Activated naive CD4-positive, alpha-beta T cell treated with anti-CD3 and anti-CD28 coated beads, Interleukin-2, amount 50 U/mL, for 72 hours (primary cell): ENCODE measurements at places on chromosomes 12 and 14.
A peak's percentile ranks its signal among the peaks of the same experiment; 100 is the strongest.

GRCh38 chr12:132444957-132445883 is 44.7 kb upstream of the FBRSL1 start:
- DNase-seq: peak; percentile 72

DNA sequence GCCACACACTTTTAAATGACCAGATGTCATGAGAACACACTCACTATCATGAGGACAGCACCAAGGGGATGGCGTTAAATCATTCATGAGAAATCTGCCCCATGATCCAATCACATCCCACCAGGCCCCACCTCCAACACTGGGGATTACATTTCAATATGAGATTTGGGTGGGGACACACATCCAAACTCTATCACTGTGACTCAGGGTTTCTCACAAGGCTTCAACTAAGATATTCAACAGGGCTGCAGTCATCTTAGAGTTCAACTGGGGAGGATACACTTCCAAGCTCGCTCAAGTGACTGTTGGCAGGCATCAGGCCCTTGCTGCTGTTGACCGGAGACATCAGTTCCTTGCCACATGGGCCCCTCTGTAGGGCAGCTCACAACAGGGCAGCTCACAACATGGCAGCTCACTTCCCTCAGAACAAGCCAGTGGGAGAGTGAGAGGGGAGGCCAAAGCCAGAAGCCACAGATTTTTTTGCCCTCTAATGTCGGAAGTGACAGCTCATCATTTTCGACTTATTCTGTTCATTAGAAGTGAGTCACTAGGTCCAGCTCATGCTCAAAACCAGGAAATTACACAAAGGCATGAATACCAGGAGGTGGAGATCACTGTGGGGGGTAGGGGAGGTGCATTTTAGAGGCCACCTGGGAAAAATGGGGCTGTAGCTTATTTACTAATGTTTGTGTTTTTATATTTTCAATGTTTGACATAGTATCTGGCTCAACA is 50.8 kb upstream of the PTHLH start:
- DNase-seq: no peak

DNA sequence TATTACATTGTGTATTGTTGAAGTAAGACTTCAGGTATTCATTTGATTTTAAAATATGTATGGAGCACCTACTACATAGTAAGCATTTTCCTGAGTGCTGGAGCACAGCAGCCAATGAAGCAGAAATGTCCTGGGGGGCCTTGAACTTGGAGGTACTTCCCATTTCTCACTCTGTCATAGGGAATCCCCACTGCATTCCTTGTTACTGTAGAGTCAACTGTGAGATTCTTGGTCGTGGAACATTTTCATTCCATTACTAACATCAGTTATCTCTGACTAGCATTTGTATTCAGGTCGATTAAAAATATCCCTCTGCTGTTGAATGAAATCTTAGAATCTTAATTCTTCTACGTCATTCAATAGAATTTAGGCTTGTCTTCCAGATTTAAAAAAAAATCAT is 66.7 kb downstream of the PDE3A start:
- DNase-seq: no peak

- DNase-seq: no peak
Measured at GRCh38 chr14:98371141-98371540, 900.9 kb downstream of the BCL11B start.

DNA sequence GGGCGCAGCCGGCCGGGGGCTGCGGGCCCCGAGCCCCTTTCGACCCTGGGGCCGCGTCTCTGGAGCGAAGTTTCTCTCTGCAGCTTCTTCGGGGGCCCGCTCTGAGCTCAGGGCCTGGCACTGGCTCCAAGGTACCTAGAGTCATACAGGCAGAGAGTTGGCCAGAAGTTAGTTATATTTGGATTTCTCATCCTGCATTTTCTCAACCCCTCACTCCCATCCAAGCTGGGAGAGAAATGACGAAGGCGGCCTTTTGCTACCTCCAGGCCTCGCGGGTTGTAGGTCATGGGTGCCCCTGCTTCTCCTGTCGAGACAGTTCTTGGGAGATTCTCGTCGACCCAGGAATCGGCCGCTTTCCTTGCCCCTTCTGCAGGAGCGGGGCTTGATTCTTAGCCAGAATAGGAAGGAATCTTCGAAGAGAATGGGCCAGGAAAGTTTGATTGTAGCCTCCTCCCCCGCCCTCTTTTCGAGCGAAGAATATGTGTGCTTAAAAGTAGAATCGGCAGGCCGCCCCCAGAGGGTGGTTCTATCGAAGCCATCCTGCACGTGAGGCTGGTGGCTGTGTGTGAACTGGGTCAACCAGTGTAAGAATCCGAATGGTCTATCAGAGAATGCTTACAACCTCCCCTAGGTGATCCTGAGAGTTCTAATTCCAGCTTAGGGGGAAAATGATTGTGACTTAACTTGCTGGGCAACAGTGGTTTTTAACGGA is 785 bp downstream of the MLEC start:
- DNase-seq: peak; percentile 59
